ENCODE measurements at places on chromosomes 3 and 15.

DNA sequence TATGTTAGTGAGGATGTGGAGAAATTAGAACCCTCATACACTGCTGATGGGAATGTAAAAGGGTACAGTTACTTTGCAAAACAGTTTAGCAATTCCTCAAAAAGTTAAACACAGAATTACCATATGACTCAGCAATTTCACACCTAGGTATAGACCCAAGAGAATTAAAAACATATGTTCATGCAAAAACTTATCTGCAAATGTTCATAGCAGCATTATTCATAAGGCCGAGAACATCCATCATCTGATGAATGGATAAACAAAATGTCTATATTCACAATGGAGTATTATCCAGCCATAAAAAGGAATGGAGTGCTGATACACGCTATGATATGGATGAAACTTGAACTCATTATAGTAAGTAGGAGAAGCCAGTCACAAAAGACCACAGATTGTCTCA, 10.3 kb downstream of the SEC13 start:
- DNase-seq: peak; percentile 49

DNA sequence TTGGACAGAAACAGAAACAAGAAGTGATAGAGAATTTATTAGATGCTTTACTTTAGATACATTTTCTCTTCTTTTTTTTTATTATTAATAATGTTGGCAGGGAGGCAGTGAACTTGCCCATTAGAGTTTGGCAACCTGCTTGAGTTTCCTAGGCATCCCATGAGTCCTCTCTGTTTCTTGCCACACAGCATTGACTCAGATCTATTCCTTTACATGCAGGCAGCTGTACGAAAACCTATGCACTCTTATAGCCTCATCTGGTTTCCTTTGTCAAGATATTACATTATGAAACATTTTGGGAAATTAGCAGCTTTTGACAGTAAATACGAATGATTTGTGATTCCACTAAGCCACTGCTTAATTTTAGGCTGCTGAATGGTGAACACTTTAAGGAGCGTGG, 23.3 kb downstream of the IL1RAP start:
- no peak for DNase-seq

- DNase-seq: peak; percentile 9
Observed at GRCh38 chr3:94694894-94695293, 632.0 kb downstream of the NSUN3 start.

GRCh38 chr3:58013099-58013498, 4.9 kb downstream of the FLNB start:
- DNase-seq: no peak

- no peak for DNase-seq
Observed at GRCh38 chr3:53082736-53083135, 36.9 kb upstream of the SFMBT1 start.

DNA sequence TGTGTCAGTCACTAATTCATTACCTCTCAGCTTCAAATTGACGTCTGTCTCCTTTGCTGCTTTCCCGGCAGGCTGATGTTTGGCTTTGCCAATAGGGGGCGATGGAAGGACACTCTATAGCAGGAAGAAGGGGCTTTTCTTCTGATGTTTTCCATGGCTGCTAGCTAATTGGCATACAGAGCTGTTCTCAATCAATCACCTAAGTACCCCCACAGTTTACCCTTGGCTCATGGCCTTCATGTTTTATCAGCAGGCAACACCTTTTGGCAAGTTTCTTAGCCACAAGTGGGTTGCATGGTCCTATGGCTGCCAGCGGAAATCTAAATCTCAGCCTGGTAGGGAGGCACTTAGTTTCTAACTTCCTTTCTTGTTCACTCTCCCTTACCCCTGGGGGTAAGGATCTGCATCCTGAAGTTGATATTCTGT, 45.0 kb downstream of the ESYT3 start:
- peak; percentile 58 for DNase-seq

DNA sequence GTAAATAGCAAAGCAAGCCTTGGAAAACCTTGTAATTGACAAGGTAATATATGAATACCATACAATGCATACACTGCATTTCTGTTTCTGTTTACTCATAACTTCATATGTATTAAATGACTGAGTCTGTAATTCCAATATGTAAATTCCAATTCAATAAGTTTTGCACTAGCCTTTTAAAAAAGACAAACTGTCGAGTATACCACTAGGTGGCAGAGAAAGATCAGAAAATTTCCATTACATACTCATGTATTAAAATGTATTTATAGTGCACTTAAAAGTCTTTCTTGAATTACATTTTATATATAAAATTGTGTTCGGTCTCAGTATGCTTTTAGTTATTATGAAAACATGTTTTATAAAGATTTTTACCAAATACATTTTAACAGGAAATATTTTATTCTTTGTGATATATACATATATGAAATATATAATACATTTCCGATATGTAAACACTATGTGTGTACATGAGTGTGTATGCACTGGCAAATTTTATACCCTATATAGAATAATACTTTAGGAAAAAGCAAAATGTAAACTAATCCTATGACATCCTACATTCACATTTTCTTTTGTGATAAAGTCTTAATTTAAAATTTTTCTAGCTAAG, 216.8 kb downstream of the VGLL3 start:
- peak; percentile 63 for DNase-seq

GRCh38 chr3:54858093-54858785, 69.6 kb downstream of the LRTM1 start:
- no peak for DNase-seq

DNA sequence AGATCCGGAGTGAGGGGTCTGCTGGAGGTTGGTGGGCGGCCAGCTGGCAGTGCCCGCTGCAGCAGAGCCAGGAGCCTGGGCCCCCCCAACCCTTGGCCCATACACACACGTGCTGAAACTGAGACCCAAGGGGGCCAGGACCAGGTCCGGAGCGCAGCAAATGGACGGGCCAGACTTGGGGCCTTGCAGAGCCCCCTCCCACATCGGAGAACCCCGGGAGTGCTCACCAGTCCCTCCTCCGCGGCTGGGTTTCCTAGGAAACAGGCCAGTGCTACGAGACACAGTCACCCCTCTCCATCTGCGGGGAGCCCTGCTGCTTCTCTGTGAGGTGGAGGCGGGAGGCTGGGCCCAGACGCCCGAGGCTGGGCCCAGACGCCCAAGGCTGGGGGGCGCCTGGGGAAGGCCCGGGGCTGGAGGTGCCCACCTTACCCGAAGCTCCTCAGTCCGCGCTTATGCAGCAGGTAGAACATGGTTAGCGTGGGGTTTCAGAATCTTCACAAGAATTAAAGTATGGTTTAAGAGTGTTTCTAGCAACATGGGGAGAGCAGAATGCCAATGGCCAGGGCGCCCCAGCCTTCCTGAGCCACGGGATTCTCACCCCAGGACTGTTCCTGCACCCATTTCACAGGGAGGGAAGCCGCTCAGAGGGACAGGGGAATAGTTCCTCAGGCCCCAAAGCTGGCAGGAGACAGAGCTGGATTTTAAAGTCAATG, 135.0 kb upstream of the PRR20G start:
- DNase-seq: no peak

DNA sequence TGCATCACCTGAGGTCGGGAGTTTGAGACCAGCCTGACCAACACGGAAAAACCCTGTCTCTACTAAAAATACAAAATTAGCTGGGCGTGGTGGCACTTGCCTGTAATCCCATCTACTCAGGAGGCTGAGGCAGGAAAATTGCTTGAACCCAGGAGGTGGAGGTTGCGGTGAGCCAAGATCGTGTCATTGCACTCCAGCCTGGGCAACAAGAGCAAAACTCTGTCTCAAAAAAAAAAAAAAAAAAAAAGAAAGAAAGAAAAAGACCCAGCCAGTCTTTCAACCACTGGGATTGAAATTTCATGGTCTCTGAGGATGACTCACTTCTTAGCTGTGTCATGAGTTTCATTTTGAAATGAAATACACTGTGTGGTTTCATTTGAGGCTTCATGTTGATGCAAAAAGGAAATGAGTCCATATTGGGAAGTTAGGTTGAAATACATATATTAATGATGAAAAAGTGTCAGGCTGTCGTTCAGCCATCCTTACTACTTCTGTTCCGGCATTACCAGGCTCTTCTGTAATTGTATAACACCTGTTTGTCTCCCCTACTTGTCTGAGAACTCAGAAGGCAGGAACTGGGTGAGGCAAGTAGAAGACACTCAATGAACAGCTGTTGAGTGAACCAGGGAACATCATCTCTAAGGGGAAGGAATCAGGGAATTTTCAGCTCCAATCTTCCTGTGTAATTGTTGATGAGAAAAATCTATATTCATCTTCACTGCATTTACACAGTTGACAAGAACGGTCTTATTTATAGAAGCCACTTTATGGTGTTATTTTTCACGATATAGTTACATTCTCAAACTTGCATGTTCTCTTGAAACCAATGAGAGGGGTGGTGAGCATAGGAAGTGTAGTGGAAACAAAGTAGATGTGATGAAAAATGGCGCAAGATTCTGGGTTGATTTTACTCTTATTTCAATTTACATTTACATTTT, 87.4 kb downstream of the NFKBIZ start:
- DNase-seq: peak; percentile 93

GRCh38 chr3:177287231-177287630, 89.9 kb upstream of the TBL1XR1 start:
- DNase-seq: no peak

DNA sequence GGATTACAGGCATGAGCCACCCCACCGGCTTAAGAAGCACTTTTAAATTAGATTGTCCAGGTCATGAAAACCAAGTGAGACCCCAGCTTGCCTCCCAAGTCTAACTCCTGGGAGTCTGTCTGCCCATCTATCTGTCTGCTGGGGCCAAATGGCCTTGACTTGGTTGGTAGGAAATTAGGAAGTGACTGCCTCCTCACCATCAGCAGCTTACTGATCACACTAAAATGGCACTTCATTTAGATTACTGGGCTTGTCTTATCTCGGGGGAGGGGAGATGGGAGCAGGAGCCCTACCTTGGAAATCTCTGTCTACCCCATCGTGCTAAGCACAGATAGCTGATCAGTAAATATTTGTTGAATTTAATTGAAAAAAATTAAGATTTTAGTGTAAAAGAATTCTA, 5.6 kb upstream of the LRRC2 start:
- no peak for DNase-seq

DNA sequence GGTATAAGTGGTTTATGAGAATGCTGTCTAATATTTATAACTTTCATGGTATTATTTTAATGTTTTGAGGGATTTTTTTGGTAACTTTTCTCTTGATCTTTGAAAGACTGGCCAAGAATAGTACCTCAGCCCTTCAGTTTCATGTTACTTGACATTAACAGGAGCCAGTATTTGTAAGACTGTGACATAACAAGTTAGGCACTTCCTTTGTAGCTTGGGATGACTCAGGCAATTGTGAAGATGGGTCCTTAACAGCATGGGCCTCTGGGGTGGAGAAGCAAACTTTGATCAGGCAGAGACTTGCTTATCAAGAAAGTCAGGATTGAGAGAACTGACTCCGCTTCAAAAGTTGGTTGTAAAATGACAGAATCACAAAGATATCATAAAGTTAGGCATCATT, 9.5 kb downstream of the LRRC49 start:
- DNase-seq: peak; percentile 75

- DNase-seq: no peak
Observed at GRCh38 chr3:196184881-196185280, 26.3 kb downstream of the ZDHHC19 start.

DNA sequence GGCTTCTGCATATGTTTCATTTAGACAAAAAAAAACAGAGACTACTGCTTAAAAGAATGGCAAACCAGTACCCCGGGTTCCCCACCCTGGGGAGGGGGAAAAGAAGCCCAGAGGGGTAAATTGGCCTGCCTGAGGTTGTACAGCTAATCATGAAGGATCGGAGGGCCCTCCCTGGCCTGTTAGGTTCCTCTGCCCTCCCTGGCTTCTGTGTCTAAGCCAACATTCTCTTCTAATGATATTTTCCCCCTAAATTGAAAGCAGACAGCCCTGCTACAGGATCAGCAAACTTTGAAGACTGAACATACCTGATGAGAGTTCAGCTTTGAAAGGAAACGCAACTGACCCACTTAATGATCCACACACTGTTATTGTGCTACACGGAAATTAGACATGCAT, 2.5 kb downstream of the ARHGAP31 start:
- DNase-seq: no peak

DNA sequence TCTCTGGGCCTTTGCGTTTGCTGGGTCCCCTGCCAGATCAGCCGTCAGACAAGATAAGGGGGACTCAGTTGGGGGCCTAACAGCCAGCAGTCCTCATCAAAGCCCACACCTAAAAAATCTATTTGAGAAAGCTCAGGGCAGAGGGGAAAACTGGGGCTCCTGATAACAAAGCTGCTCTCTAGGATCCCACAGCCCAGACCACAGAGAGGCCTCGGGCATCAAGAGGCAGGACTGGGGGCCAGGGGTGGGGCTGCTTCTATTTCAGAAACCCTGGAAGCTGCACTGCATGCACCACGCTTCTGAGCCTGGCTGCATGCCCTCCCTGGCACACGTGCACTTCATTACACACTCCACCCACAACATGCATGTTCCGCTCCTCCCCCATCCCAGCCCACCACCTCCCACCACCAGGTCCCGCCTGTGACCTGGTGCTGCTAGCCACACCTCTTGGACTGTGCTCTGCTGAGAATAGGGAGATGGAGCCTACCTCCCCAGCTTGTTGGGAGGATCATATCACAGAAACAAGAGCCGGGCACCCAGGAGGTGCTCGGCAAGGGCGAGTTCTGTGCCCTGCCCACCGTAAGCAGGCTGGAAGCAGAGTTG, 26.6 kb downstream of the FBLN2 start:
- DNase-seq: no peak

GRCh38 chr3:132290833-132291232, 26.4 kb upstream of the ACP3 start:
- peak; percentile 78 for DNase-seq

DNA sequence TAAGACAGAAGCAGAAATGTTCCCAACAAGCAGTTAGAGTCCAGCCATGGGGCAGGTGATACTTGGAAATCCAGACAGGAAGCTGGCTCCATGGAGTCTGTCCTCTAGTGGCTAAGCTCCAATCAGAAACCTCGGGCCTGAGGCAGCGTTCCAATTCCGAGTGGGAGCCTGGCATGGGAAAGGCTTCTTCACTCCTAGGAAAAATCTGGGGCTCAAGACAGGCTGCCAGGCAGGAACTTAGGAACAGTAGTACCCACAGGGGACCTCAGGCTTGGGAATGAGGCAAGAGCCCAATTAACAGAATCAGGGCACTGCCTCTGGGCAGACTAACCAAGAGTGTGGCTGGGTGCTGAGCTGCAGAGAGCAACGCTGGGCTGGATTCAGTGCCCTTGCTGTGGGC, 6.2 kb upstream of the ATP13A4 start:
- DNase-seq: no peak

DNA sequence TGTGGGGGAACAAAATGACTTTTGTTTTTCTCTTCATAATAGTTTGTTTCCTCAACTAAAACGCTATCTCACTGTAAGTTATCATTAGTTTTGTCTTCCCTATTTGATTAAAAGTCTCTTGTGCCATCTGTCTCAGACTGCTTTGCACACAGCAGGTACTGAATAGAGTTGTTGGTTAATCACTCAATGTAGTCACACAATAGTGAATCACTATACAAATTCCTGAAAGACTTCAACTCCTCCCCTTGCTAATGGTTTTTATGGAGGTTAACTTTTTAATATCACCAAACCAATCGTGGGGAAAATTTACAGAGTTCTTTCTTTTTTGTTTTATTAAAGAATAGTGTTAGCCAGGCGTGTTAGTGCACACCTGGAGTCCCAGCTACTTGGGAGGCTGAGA, 2.6 kb upstream of the NGLY1 start:
- DNase-seq: no peak

- no peak for DNase-seq
Observed at GRCh38 chr3:185069037-185070030, 83.5 kb downstream of the C3orf70 start.

- DNase-seq: no peak
Observed at GRCh38 chr3:119697394-119697793, 5.4 kb upstream of the CFAP91 start.

GRCh38 chr3:51522273-51522962, 16.1 kb upstream of the RAD54L2 start:
- no peak for DNase-seq

Data from cardiac fibroblast (primary cell).